Cortex of kidney (tissue), 1 donor: ENCODE measurements at places on chromosomes 4 and X.

- no peak for DNase-seq
Measured at GRCh38 chrX:12791257-12792228, at the start of gene PRPS2. Gene PRPS2, plus strand, starts transcription at chrX:12791412. Its CDS starts 86 bp downstream, at chrX:12791498.

GRCh38 chrX:31233941-31234496, 162.2 kb upstream of the FTHL17 start:
- no peak for DNase-seq

- DNase-seq, result no peak
Measured at GRCh38 chr4:99463566-99463965, 28.4 kb upstream of the ADH7 start.

DNA sequence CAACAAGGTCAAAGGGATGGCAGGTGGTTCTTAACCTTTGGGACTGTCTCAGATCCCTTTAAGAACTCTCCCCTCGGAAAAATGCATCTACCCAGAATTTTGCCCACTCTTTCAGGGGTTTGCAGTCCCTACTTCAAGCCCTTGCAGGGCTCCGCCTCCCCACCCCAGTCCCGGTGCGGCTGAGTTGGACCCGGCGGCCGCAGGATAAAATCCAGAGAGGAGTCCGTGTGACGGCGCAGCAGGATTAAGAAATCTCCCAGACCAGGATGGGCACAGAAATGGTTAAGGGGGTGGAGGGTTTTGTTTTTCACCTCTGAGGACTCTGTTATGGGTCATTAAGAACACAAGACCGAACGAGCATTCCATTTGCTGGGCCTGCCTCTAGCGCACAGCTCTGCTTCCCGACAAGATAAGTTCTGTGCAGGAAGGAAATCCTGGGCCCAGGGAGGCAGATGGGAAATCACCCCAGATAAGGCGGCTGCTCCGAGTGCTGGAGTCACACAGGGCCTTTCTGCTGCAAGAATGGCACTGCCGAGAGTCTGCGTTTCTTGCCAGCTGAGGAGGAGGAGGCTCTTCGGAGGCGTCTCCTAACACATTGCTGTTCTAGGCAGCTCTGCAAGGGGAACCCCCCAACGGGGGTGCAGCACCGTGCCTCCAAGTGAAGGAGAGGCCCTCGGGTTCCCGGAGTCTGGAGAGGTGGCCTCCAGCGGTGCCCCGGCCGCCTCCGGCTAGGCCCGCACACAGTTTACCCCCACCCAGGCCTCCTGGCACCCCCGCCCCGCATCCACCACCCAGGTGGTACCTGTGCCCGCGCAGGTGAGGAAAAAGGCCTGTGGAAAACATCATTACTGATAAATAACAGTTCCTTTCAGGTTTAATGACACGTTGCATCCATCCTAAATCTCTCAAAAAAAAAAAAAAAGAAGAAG, 277.6 kb downstream of the BCOR start:
- DNase-seq, result no peak

DNA sequence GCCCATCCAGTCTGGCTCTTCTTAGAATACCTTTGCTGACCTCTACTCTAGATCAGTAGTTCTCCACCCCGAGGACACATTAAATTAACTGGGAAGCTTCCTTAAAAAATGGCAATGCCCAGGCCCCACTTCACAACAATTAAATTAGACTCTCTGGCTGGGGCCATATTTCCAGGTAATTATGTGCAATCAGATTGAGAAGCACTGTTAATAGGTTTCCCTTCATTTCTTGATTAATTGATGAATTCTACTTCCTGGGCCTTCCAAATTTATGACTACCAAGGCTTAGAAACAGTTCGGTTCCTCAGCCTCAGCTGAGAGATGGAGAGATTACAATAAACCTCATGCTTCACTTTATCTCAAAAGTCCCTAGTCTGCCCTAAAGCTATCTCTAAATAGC, 71.7 kb upstream of the LIMCH1 start:
- DNase-seq, result no peak

- DNase-seq, result no peak
Measured at GRCh38 chrX:55450259-55450658, 1.7 kb upstream of the MAGEH1 start.
